GM12878 (cell line): ENCODE measurements at places on chromosomes 4 and X. TPM values are rescaled to one million over a fixed set of nuclear protein-coding genes. Genes with fewer than 3 reads are reported as not detected.

Gene TLR1
- total RNA-seq, result 22.4 and 22.9 TPM in 2 replicates

GRCh38 chrX:13990126-13990800, 39.4 kb downstream of the GEMIN8 start:
- H3K36me3 ChIP-seq, result no peaks in the 10 kb centered on the region
- H3K4me1 ChIP-seq, result no peaks in the 10 kb centered on the region
- DNase-seq, result no peak
- no peak overlapping the region for H3K27ac ChIP-seq
- H3K27me3 ChIP-seq, result no peaks in the 10 kb centered on the region

GRCh38 chrX:56228914-56229313, 3.2 kb upstream of the KLF8 start:
- H3K27ac ChIP-seq, result no peak overlapping the region
- no peak overlapping the region for H3K4me3 ChIP-seq
- H3K27me3 ChIP-seq, result no peaks in the 10 kb centered on the region

- H3K27ac ChIP-seq, result no peak overlapping the region
- no peak overlapping the region for H3K4me3 ChIP-seq
- no peaks in the 10 kb centered on the region for H3K36me3 ChIP-seq
- no peaks in the 10 kb centered on the region for H3K27me3 ChIP-seq
Measured at GRCh38 chr4:141375855-141376254, 155.2 kb downstream of the ZNF330 start.

- no peaks in the 10 kb centered on the region for H3K36me3 ChIP-seq
- peak; percentile 59 for DNase-seq
- no peaks in the 10 kb centered on the region for H3K27me3 ChIP-seq
- peak overlapping the region; percentile 27 for H3K27ac ChIP-seq
- peak overlapping the region; percentile 16; the same call in 1 of the 2 replicates for H3K4me3 ChIP-seq
- H3K4me1 ChIP-seq, result peaks cover 6% of the 10 kb centered on the region; the same call in 1 of the 2 replicates
Measured at GRCh38 chr4:103091601-103092223, 7.9 kb downstream of the BDH2 start.

Gene EGF
- 0.05 and 0.23 TPM in 2 replicates for total RNA-seq
